ENCODE measurements at places on chromosomes 2 and 18. TPM values are rescaled to one million over a fixed set of nuclear protein-coding genes. Genes with fewer than 3 reads are reported as not detected.

HOXD4 gene
- total RNA-seq, result not detected

PLCL1 gene
- total RNA-seq, result 1.2 TPM

NPHP1 gene
- 1.5 TPM for total RNA-seq

PROM2 gene
- 0.90 TPM for total RNA-seq

MEX3C gene
- total RNA-seq, result 46.0 TPM

RAB27B gene
- 0.50 TPM for total RNA-seq

RIT2 gene
- not detected for total RNA-seq

FEV gene
- not detected for total RNA-seq

TMEM182 gene
- 6.4 TPM for total RNA-seq

C2orf66 gene
- total RNA-seq, result 1.0 TPM

TSHZ1 gene
- total RNA-seq, result 9.6 TPM

CCBE1 gene
- total RNA-seq, result 0.08 TPM

SETBP1 gene
- total RNA-seq, result 2.2 TPM

DNA sequence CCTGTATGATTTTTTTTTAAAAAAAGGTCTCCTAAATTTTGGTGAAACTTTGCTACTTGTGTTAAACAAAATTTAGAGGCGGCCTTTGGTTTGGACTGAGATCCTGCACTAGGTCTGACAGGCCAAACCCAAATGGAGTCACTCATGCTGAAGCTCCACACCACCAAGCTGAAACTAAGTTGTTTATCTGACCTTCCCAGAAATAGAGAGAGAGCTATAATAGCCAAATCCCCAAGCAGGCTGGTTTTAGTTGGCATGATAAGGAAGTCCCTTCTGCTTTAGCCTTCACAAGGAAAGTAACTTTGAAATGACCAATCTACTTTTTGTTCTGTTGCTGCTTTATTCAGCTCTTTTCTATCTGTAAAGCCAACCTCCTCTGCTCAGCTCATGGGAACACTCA lies 17.1 kb upstream of the THUMPD2 start:
- ATAC-seq, result no peak

GRCh38 chr2:19654310-19655090 lies 247.3 kb downstream of the TTC32 start:
- no peak for ATAC-seq

GRCh38 chr2:187548656-187549055 lies 5.6 kb downstream of the TFPI start:
- ATAC-seq, result no peak

- no peak for ATAC-seq
These were observed 11.9 kb upstream of the NT5DC4 start for GRCh38 chr2:112708968-112709367.

- no peak for ATAC-seq
These were observed 40.4 kb downstream of the SERTAD2 start for GRCh38 chr2:64613276-64613675.

DNA sequence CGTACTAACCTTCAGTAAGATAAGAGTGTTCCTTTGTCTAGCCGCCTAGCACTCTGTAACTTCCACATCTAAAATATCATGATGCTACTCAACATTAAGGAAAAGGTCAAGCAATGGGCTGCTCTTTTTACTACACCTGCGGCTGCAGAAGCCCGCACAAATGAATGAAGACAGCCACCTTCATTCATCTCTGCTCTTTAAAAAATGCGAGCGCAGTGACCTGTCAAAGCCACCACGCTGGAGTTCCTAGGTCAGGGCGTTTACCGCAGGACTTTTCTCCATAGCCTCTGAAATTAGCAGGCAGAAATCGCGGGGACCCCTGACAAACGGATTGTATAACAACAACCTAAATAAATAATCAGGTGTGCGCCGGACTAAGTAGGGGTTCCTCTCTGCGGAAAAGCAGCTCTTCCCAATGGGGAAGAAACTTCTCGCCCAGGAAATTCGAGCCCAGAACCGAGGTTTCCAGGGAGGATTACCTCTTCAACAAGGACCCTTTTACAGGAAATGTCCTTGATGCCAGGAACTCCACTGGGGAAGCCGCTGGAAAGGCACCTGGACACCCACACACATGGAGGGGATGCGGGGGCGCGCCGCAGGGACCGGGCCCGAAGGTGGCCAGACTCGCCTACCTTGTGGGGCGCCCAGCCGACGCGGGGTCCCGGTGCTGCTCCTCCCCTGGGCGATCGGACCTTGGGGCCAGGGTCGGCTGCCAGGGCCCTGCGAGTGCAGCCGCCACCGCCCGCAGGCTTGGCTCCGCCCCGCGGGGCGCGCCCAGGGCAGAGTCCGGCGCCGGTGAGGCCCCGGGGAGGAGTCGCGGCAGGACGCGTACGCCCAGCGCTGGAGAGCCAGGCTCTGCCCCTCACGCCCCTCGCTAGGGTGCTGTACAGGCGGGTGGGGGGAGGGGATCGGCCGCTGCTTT lies at the start of gene CCDC68:
Gene CCDC68, minus strand, starts transcription at position 758 of the 922 bp plus-strand sequence. CDS start 16,670 bp downstream, outside the sequence.
- no peak for ATAC-seq

DNA sequence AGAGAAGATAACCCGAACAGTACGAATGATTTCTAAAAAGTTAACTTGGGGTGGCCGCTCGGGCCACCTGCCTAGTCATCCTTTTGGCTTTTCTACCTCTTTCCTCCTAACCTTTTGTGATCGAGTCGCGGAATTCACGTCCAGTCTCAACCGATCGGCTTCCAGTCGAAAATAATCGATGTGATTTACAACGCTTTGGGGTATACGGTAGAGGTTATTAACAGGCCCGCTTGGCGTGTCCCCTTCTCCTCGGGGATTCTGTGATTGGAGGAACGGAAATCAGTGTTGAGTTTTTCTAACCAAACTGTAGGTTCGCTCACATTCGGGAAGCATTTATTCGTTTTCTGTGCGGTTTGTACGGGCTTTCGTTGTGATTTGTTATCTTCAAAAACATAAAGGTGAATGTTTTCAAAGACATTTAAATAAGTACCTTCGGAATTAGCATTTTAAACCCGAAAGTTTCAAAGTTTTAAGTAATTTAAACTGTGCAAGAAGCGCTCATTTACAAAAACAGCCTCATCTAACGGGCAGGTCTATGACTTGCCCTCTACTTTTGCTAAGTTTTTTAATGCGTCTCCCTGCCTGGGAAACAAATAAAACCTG lies 588 bp upstream of the FOXI3 start:
- no peak for ATAC-seq

DNA sequence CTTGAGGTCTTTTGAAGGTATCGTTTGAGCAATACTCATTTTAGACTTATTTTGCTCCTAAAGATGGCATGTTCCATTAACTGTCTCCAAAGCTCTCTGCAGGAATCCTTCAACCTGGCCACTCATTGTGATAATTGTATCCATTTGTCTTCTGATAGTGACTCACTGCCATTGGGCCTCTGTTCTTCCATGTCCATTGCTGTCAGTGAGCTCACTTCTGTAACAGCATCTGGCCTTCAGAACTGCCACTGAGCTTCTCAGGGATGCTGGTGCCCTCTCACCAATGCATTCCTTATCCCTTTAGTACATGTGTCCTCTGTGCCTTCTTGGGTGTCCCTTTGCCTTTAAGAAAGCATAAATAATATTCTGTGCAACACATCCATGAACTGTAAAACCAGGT lies 71.6 kb downstream of the MREG start:
- no peak for ATAC-seq
